Esophagus squamous epithelium (tissue), 5 donors: ENCODE measurements at places on chromosomes 5 and 9.

DNA sequence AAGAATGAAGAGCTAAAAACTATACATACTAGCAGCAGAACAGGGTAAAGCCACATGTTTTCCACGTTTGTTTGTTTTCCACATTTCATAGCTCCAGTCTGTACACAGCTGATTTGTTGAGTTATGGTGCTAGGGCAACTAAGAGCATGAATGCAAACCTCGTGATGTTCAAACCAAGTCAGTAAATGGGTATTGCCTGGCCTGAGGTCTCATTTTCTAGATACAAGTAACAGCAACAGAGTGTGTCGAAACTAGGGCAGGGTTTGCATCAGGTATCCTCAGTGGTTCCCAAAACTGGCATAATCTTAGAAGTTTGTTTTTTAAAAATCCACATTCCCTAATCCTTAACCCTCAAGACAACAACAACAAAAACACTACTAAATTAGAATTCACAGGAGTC, 89.3 kb downstream of the CEMIP2 start:
- no peaks in the 10 kb centered on the region for H3K36me3 ChIP-seq
- no peaks in the 10 kb centered on the region for H3K27me3 ChIP-seq
- H3K4me1 ChIP-seq, result peaks cover 25% of the 10 kb centered on the region
- H3K27ac ChIP-seq, result no peak overlapping the region
- no peak for DNase-seq
- H3K4me3 ChIP-seq, result no peak overlapping the region

- DNase-seq, result no peak
- no peak overlapping the region for H3K4me3 ChIP-seq
- no peak overlapping the region for H3K27ac ChIP-seq
- H3K27me3 ChIP-seq, result no peaks in the 10 kb centered on the region
- no peaks in the 10 kb centered on the region for H3K36me3 ChIP-seq
- no peaks in the 10 kb centered on the region for H3K4me1 ChIP-seq
Observed at GRCh38 chr5:131198625-131199024, 27.9 kb downstream of the LYRM7 start.

DNA sequence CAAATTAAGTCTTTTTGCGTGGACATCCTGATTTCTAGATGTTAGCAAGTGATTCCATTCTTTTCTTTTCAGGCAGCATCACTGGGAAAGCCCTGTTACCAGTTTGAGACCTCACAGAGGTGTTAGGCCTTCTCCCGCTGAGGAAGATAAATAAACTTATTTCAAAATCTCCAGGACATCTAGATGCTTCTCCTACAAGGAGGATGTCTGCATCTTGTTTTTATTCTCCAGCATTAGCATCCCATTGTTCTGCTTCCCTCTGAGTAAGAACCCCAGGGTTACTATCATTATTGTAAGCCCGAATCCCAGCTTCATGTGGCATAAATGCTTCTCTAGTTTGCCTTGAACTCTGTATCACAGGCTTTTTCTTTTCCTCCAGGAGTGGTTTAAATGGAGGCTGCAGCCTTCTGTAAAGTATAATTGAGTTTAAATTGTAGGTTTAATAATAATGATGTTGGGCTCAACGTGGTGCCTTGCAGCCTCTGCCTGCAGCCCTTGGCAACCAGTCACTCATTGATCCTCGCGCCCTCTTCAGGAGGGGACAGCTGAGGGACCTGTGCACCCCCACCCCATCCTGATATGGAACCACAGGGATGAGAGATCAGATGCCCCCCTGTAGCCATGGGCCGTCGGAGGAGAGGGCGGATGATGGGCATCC, 114.9 kb downstream of the PDZD2 start:
- DNase-seq, result no peak
- H3K36me3 ChIP-seq, result no peaks in the 10 kb centered on the region
- H3K4me1 ChIP-seq, result no peaks in the 10 kb centered on the region
- H3K4me3 ChIP-seq, result no peak overlapping the region
- H3K27ac ChIP-seq, result no peak overlapping the region
- no peaks in the 10 kb centered on the region for H3K27me3 ChIP-seq

GRCh38 chr5:150505816-150506215, 2.1 kb upstream of the NDST1 start:
- H3K27ac ChIP-seq, result peak overlapping the region; percentile 93
- H3K27me3 ChIP-seq, result no peaks in the 10 kb centered on the region
- peaks cover 7% of the 10 kb centered on the region for H3K36me3 ChIP-seq
- peaks cover 100% of the 10 kb centered on the region for H3K4me1 ChIP-seq
- no peak for DNase-seq

GRCh38 chr9:5551368-5552150, 41.2 kb downstream of the PDCD1LG2 start:
- H3K4me1 ChIP-seq, result peaks cover 36% of the 10 kb centered on the region
- no peak for DNase-seq
- H3K4me3 ChIP-seq, result no peak overlapping the region

DNA sequence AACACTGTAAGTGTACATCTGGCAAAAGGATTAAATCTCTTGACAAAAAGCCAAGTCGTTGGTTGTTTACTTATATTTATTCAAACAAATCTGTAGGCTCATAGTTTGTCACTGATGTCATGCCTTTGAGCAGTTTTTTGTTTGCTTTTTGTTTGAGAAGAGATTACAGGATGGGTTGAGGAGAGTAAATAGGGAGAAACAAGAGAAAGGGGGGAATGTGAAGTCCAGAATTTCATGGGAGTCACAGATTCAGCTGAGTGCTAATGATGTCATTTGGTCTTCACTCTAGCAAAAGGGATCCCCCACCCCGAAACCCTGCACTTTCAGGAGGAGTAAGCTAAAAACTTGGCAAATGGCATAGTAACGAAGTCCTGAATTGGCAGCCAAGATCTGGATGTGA, 337.4 kb downstream of the GLIS3 start:
- no peaks in the 10 kb centered on the region for H3K36me3 ChIP-seq
- H3K4me3 ChIP-seq, result no peak overlapping the region
- no peak for DNase-seq

GRCh38 chr5:83991566-83992224, 271.0 kb upstream of the HAPLN1 start:
- peaks cover 3% of the 10 kb centered on the region for H3K4me1 ChIP-seq
- H3K36me3 ChIP-seq, result no peaks in the 10 kb centered on the region
- no peak for DNase-seq

- H3K4me1 ChIP-seq, result peaks cover 63% of the 10 kb centered on the region
- H3K27ac ChIP-seq, result peak within 1 kb of the TSS; percentile 97
- peak within 1 kb of the TSS; percentile 46 for H3K4me3 ChIP-seq
- DNase-seq, result no peak
- no peaks in the 10 kb centered on the region for H3K27me3 ChIP-seq
- H3K36me3 ChIP-seq, result no peaks in the 10 kb centered on the region
Observed at GRCh38 chr9:120926397-120926928, at the start of gene TRAF1. TRAF1 (minus strand) TSS chr9:120926796; CDS start chr9:120926075, 721 bp downstream.

- no peaks in the 10 kb centered on the region for H3K36me3 ChIP-seq
- DNase-seq, result no peak
- no peaks in the 10 kb centered on the region for H3K4me1 ChIP-seq
- H3K27ac ChIP-seq, result no peak overlapping the region
- H3K27me3 ChIP-seq, result no peaks in the 10 kb centered on the region
Observed at GRCh38 chr9:133591116-133591910, 17.9 kb downstream of the FAM163B start.

DNA sequence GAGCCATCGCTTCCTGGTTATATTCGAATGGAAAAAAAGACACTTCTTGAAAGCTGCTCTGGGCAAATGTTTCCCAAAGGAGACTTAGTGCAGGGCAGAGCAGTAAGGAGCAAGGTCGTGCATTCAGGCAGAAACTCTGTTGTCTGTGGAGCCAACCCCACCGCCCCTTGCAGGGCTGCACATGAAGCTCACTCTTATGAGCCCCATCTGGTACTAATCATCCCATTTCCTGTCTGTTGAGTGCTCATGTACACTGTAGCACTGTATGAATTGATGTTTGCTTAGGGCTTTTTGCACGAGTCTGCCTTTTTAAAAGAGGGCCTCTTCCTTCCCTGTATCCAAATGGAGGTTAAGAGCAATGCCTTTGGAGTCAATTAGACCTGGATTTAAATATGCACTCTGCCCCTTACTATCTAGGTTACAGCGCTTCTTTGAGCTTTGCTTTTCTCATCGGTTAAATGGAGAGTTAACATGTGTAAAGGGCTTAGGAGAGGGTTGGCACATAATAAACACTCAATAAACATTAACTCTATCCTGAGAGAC, 25.4 kb downstream of the HMHB1 start:
- no peaks in the 10 kb centered on the region for H3K4me1 ChIP-seq
- H3K27ac ChIP-seq, result no peak overlapping the region
- H3K27me3 ChIP-seq, result no peaks in the 10 kb centered on the region
- H3K36me3 ChIP-seq, result no peaks in the 10 kb centered on the region
- DNase-seq, result no peak

DNA sequence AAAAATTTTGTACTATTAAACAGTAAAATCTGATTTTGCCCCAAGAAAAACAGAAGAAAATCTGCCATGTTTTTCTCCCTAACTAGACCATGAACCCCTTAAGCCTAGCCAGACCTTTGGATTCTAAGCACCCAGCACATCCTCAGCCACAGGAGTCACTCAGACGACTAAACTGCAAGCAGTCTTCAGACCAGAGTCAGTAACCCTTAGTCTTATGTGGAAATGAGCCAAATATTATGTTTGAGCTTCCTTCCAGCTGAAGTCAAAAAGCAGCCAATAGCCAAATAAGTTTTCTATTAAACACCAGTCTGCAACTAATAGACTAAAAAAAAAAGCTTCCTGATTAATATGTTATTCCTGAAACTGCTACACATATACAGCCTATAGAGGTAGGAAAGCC, 47.4 kb downstream of the GOLPH3 start:
- H3K27me3 ChIP-seq, result no peaks in the 10 kb centered on the region
- H3K27ac ChIP-seq, result no peak overlapping the region
- peaks cover 78% of the 10 kb centered on the region for H3K36me3 ChIP-seq
- no peaks in the 10 kb centered on the region for H3K4me1 ChIP-seq

DNA sequence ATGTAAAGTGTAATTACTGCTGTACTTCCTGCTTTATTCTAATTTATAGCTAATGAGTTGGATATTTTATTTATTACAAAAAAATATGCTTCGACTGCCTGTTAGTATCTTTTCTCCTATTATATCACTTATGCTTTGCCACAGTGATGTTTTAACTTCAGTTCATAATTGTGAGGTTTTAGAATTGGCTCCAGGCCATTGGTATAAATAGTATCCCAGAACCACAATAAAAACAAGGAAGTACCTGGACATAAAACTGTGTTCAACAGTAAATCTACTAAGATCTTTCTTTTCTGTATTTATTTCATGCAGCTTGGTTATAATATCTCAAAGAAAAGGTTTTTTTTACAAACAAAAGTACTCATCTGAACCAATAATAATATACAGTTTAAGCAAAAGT, 354.3 kb upstream of the CDH9 start:
- H3K4me3 ChIP-seq, result no peak overlapping the region
- no peaks in the 10 kb centered on the region for H3K27me3 ChIP-seq
- H3K27ac ChIP-seq, result no peak overlapping the region
- H3K36me3 ChIP-seq, result no peaks in the 10 kb centered on the region
- H3K4me1 ChIP-seq, result no peaks in the 10 kb centered on the region

DNA sequence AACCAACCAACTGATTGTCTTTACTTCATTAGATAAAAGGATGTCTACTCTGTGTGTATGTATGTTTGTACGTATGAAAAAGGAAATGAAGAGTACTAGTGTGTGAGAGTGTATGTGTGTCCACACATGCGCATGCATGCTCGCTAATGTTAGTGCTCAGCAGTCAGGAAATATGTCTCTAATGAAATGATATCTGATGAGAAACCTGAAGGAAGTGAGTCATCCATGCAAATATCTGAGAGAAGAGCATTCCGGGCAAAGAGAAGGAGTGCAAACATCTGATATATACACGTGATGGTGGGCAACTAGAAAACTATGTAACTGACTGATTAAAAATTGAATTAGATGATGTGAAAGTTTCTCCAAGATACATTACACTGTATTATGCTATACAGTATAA, 29.6 kb upstream of the UGCG start:
- H3K27ac ChIP-seq, result no peak overlapping the region
- no peak overlapping the region for H3K4me3 ChIP-seq
- no peaks in the 10 kb centered on the region for H3K4me1 ChIP-seq
- no peaks in the 10 kb centered on the region for H3K27me3 ChIP-seq
